ENCODE measurements at places on chromosomes 2 and 18. TPM values are rescaled to one million over a fixed set of nuclear protein-coding genes. Genes with fewer than 3 reads are reported as not detected.
A peak's percentile ranks its signal among the peaks of the same experiment; 100 is the strongest.

GRCh38 chr2:222434204-222434603, 9.9 kb downstream of the SGPP2 start:
- H3K27me3 ChIP-seq = no peaks in the 10 kb centered on the region
- H3K4me3 ChIP-seq = no peak overlapping the region
- H3K27ac ChIP-seq = no peak overlapping the region
- no peaks in the 10 kb centered on the region for H3K4me1 ChIP-seq
- no peaks in the 10 kb centered on the region for H3K36me3 ChIP-seq

DNA sequence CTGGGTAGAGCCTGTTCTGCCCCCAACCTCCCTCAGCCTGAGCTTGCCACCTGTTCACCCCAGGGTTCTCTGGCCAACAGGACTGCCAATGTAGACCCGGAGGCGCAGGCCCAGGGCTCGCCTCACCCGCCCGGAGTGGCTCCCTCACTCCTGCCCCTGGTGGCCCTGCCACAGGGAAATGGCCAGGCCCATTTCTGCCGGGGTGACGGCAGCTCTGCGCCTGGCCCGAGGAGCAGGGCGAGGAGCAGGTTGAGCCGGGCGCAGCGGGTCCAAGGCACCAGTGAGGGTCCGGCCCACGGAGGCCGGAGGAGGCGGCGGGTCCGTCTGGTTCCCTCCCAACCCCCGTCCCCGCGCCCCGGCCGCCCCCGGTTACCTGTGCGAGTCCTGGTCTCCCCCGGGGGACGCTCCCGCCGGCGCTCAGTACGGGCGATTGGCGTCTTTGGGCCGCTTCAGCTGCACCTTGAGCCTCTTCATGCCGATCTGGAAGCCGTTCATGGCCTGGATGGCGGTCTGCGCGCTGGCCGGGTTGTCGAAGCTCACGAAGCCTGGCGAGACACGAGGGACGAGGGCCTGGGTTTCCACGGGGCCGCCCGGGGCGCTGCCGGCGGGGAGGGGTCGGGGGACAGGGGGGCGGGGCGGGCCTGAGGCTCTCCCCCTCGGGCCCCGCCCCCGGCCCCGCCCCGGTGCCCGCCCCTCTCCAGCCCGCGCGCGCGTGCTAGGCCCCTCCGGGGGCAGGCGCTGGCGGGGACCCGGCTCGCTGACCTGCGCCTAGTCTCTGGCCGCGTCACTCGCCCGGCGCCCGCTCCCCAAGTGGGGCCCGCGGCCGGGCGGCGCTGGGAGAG, 312.0 kb downstream of the CELF4 start:
- DNase-seq = peak; percentile 52
- no peaks in the 10 kb centered on the region for H3K36me3 ChIP-seq
- peaks cover 12% of the 10 kb centered on the region for H3K4me1 ChIP-seq
- H3K4me3 ChIP-seq = peak overlapping the region; percentile 50

Gene MRPS5
- 51.9 TPM for total RNA-seq

Gene CDH2
- total RNA-seq = 0.68 TPM

- H3K36me3 ChIP-seq = no peaks in the 10 kb centered on the region
- no peaks in the 10 kb centered on the region for H3K27me3 ChIP-seq
- no peak for DNase-seq
- no peak overlapping the region for H3K27ac ChIP-seq
Measured at GRCh38 chr18:24246143-24246542, 107.3 kb downstream of the CABYR start.

DNA sequence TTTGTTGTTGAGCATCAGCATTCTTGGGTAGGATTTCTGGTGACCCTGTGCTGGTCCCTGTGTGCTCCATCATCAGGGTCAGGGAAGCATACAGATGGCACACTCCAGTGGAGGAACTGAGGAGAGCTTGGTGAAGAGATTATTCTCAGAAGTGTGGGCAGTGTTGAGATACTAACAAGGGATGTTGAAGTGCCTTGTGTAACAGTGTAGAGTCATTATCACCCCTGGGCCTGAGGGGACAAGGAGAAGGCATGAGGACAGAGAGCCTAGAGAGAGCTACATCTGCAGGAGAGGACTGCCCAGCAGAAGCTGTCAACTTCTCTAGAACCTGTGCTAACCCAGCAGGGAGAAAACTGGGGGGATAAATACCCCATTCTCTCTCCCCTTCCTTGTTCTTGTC, 189.0 kb downstream of the PLCL1 start:
- H3K27ac ChIP-seq = no peak overlapping the region
- H3K36me3 ChIP-seq = no peaks in the 10 kb centered on the region
- no peak for DNase-seq
- no peak overlapping the region for H3K4me3 ChIP-seq
- no peaks in the 10 kb centered on the region for H3K27me3 ChIP-seq

- no peaks in the 10 kb centered on the region for H3K36me3 ChIP-seq
- no peak for DNase-seq
- peaks cover 10% of the 10 kb centered on the region for H3K4me1 ChIP-seq
- no peak overlapping the region for H3K4me3 ChIP-seq
- H3K27ac ChIP-seq = no peak overlapping the region
Measured at GRCh38 chr2:28085201-28085600, 194.7 kb downstream of the BABAM2 start.

Gene TEKT4
- total RNA-seq = 3.4 TPM

GRCh38 chr2:224191465-224191864, 152.4 kb upstream of the SERPINE2 start:
- DNase-seq = no peak
- no peaks in the 10 kb centered on the region for H3K27me3 ChIP-seq
- H3K27ac ChIP-seq = no peak overlapping the region
- H3K36me3 ChIP-seq = no peaks in the 10 kb centered on the region

- no peaks in the 10 kb centered on the region for H3K36me3 ChIP-seq
- no peak overlapping the region for H3K27ac ChIP-seq
- H3K4me1 ChIP-seq = no peaks in the 10 kb centered on the region
- H3K27me3 ChIP-seq = no peaks in the 10 kb centered on the region
Measured at GRCh38 chr2:152234277-152234676, 58.7 kb upstream of the STAM2 start.

Gene CEP192
- total RNA-seq = 29.1 TPM

Gene ELOA2
- total RNA-seq = not detected

DNA sequence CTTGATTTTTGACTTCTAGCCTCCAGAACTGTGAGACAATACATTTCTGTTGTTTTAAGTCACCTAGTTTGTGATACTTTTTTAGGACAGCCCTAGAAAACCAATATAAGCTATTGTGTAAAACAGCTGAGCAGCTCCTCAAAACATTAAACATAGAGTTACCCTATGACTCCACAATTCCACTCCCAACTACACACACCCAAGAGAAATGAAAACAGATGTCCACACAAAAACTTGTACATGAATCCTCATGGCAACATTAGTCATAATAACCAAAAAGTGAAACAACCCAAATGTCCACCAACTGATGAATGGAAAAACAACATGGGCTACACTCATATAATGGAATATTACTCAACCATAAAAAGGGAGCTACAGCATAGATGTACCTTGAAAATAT, 32.6 kb downstream of the TNS1 start:
- H3K4me1 ChIP-seq = peaks cover 39% of the 10 kb centered on the region
- no peaks in the 10 kb centered on the region for H3K27me3 ChIP-seq
- H3K4me3 ChIP-seq = no peak overlapping the region
- no peaks in the 10 kb centered on the region for H3K36me3 ChIP-seq

DNA sequence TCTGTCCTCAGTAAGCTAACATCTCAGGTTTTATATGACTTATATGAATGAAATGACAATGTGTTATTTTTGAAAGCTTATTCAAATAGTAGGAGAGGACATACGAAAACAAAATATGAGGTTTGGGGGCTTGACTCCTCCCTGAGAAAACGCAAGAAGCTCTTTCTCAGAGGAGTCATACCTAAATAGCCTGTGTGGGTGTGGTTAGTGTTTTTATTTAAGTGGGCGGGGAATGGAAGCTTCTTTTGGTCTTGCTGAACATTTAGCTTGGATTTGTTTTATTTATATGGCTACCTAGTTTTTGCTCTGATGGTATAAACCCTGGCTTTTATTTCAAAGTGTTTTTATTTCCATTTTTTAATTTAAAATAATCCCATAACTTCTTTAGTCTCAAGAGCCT, 72.1 kb upstream of the DSG1 start:
- no peaks in the 10 kb centered on the region for H3K36me3 ChIP-seq
- H3K4me3 ChIP-seq = no peak overlapping the region
- no peaks in the 10 kb centered on the region for H3K4me1 ChIP-seq
- H3K27ac ChIP-seq = no peak overlapping the region
- no peak for DNase-seq

Gene ERFE
- not detected for total RNA-seq

DNA sequence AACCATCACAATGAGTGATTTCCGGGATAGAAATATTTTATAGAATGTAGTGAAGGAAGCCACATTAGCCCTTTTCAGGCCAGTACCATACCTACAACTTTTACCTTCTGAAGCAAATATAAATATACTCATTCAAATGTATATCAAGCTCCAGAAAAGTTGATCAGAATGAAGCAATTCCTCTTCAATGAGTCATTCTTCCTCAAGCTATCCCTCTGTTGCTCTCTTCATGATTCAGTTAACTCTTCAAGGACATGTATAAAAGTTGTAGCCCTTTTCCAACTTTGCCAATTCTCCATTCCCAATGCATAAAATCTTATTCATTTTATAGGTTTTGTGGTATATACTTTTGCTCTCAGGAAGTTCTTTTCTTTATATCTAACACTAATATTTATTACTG, 242.1 kb upstream of the RGPD4 start:
- no peak overlapping the region for H3K4me3 ChIP-seq
- no peak for DNase-seq
- no peaks in the 10 kb centered on the region for H3K4me1 ChIP-seq
- no peak overlapping the region for H3K27ac ChIP-seq

DNA sequence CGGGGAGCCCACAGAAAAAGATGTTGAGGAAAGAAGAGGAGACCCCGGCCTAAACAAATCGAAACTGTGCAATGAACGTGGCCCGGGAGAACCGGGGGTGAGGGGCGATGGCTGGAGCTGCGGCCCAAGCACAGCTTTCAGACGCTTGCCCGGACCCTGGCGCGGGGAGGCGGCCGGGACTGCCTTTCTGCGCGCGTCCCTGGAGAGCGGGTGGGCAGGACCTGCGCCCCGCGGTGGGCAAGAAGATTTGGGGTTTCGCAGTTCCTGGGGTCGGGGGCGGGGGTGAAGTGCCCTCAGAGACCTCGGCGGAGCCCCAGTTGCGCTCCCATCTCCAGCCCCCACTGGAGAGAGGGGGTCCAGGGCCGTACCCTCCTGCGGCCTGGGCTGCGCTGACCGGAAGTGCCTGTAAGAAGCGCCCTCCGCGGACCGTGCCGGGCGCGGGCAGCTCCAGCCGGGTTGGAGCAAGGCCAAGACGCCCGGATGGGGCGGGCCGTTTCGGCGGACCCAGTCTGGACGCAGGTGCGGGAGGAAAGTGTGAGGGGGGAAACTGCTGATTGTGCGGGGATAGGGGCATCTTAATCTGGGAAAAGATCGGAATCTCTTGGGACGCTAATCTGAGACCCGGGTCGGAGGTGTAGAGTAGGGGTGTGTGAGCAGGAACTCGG, 11.6 kb downstream of the EN1 start:
- peak overlapping the region; percentile 50 for H3K4me3 ChIP-seq
- H3K27me3 ChIP-seq = peaks cover 99% of the 10 kb centered on the region
- DNase-seq = no peak
- H3K27ac ChIP-seq = no peak overlapping the region
- peaks cover 17% of the 10 kb centered on the region for H3K4me1 ChIP-seq
- H3K36me3 ChIP-seq = no peaks in the 10 kb centered on the region

Gene IL1R2
- total RNA-seq = 23.3 TPM

Measured in lower lobe of right lung (tissue), 2 donors.